Caco-2 (cell line): ENCODE measurements at places on chromosomes 1 and 21.

- H3K4me3 ChIP-seq = no peak overlapping the region
- H3K27me3 ChIP-seq = no peaks in the 10 kb centered on the region
- no peak for DNase-seq
- H3K4me1 ChIP-seq = no peaks in the 10 kb centered on the region
- no peaks in the 10 kb centered on the region for H3K36me3 ChIP-seq
Observed at GRCh38 chr1:107273515-107273914, 132.7 kb downstream of the NTNG1 start.

- peaks cover 20% of the 10 kb centered on the region for H3K4me1 ChIP-seq
- no peak overlapping the region for H3K4me3 ChIP-seq
- no peaks in the 10 kb centered on the region for H3K27me3 ChIP-seq
Observed at GRCh38 chr1:204266504-204267034, 52.8 kb upstream of the GOLT1A start.

DNA sequence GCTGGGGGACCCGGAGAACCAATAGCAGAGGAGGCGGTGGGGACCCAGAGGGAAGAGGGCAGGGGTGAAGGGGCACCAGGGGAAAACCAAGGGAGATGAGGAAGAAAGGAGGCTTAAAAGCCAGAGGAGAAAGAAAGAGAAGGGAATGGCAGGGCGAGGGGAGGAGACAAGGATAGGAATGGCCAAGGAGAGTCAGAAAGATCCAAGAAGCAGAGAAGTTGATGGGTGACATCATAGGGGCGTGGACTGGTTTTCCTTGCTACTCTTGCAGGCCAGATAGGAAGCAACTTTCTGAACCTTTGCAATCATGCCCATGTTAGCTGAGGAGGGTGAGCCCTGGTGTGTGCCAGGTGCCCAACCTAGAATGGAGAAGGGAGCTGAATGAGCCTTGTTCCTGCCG, 5.4 kb downstream of the NPR1 start:
- H3K36me3 ChIP-seq = no peaks in the 10 kb centered on the region
- H3K27me3 ChIP-seq = no peaks in the 10 kb centered on the region
- peaks cover 6% of the 10 kb centered on the region; the same call in 1 of the 2 replicates for H3K4me1 ChIP-seq
- DNase-seq = no peak
- H3K4me3 ChIP-seq = no peak overlapping the region

GRCh38 chr1:31444725-31445448, 31.9 kb downstream of the SERINC2 start:
- no peaks in the 10 kb centered on the region for H3K36me3 ChIP-seq
- H3K27me3 ChIP-seq = no peaks in the 10 kb centered on the region
- peaks cover 8% of the 10 kb centered on the region; the same call in 1 of the 2 replicates for H3K4me1 ChIP-seq
- peak; percentile 69 for DNase-seq
- no peak overlapping the region for H3K27ac ChIP-seq

DNA sequence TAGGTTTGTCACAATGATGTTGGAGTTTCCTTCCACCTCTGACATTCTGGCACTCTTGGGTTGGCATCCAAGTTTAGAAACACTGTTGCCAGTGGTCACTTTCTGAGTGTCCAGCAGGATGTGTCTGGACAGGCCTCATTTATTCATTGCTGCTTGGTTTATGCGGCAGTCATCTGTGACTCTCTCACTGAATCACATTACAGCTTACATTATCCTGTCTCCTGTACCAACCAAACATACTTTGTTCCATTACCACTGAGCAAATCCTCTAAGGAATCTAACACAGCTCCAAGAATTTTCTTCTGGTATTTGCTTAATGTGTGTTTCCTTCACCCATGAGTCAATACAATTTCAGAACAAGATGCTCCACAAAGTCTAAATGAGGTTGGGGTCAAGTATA, 19.9 kb downstream of the SGIP1 start:
- H3K4me3 ChIP-seq = no peak overlapping the region
- H3K27ac ChIP-seq = no peak overlapping the region
- no peaks in the 10 kb centered on the region for H3K27me3 ChIP-seq
- H3K36me3 ChIP-seq = no peaks in the 10 kb centered on the region
- no peak for DNase-seq

- H3K4me1 ChIP-seq = no peaks in the 10 kb centered on the region
- no peak for DNase-seq
- no peaks in the 10 kb centered on the region; the same call in none of the 2 replicates for H3K36me3 ChIP-seq
- no peak overlapping the region for H3K27ac ChIP-seq
- no peak overlapping the region for H3K4me3 ChIP-seq
Observed at GRCh38 chr1:150820730-150821512, 12.9 kb upstream of the CTSK start.

GRCh38 chr21:38527737-38528136, 29.5 kb upstream of the ERG start:
- H3K27me3 ChIP-seq = no peaks in the 10 kb centered on the region
- no peaks in the 10 kb centered on the region for H3K4me1 ChIP-seq
- H3K4me3 ChIP-seq = no peak overlapping the region
- DNase-seq = no peak
- H3K27ac ChIP-seq = no peak overlapping the region

DNA sequence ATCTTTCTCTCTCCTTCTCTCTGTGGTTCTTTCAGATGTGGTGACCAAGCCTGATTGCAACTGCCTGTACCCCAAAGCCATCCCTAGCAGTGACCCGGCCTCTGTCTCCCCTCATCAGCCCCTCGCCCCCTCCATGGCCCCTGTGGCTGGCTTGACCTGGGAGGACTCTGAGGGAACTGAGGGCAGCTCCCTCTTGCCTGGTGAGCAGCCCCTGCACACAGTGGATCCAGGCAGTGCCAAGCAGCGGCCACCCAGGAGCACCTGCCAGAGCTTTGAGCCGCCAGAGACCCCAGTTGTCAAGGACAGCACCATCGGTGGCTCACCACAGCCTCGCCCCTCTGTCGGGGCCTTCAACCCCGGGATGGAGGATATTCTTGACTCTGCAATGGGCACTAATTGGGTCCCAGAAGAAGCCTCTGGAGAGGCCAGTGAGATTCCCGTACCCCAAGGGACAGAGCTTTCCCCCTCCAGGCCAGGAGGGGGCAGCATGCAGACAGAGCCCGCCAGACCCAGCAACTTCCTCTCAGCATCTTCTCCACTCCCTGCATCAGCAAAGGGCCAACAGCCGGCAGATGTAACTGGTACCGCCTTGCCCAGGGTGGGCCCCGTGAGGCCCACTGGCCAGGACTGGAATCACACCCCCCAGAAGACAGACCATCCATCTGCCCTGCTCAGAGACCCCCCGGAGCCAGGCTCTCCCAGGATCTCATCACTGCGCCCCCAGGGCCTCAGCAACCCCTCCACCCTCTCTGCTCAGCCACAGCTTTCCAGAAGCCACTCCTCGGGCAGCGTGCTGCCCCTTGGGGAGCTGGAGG, 12.7 kb downstream of the CSF1 start:
- no peak overlapping the region for H3K27ac ChIP-seq
- DNase-seq = peak; percentile 49
- H3K36me3 ChIP-seq = no peaks in the 10 kb centered on the region
- H3K4me1 ChIP-seq = peaks cover under 1% of the 10 kb centered on the region; the same call in 1 of the 2 replicates
- no peak overlapping the region for H3K4me3 ChIP-seq

DNA sequence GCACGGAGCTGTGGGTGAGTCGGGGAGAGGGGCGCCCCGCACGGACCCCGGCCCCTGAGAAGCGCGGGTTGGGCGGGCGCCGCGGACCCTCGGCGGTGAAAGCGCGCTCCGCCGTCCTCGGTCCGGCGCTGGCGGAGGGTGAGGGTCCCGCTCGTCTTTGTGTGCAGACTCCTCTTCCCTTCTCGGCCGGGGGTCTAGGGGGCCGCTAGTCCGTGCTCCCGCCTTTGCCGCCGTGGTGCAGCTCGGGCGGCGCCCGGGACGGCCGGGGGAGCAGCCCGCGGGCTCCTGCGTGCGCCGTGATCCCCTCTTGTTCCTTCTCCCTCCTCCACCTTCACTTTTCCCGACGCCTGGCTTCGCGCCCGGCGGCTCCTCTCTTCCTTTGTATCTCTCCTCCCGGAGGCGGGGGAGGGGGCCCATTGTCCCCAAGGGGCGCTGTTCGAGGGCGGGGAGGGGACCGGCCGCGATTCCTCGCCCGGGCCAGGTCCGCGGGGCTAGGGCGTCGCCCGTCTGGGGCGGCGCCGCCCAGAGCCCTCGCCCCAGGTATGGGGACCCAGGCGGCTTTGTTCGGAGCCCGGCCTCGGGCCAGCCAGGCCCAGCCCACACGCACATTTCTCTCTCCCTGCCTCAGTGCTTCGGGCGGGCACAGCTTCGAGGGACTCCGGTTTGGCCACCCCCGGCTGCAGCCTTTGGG, 519 bp downstream of the FNBP1L start:
- peak; percentile 65 for DNase-seq
- peak overlapping the region; percentile 83 for H3K27ac ChIP-seq
- peak overlapping the region; percentile 81 for H3K4me3 ChIP-seq
- H3K4me1 ChIP-seq = peaks cover 4% of the 10 kb centered on the region

- peaks cover 16% of the 10 kb centered on the region for H3K4me1 ChIP-seq
- peak; percentile 69 for DNase-seq
- H3K4me3 ChIP-seq = 0 out of 2 replicates have a peak overlapping the region, but pooled peaks have one; percentile 16
- H3K27ac ChIP-seq = peak overlapping the region; percentile 85
- H3K27me3 ChIP-seq = no peaks in the 10 kb centered on the region
- no peaks in the 10 kb centered on the region for H3K36me3 ChIP-seq
Observed at GRCh38 chr1:24724345-24725208, 20.7 kb upstream of the CLIC4 start.

- H3K4me3 ChIP-seq = no peak overlapping the region
- no peaks in the 10 kb centered on the region for H3K27me3 ChIP-seq
- H3K27ac ChIP-seq = no peak overlapping the region
- no peaks in the 10 kb centered on the region for H3K36me3 ChIP-seq
- DNase-seq = no peak
Observed at GRCh38 chr21:30349572-30349971, 1.2 kb upstream of the KRTAP23-1 start.

- H3K4me1 ChIP-seq = no peaks in the 10 kb centered on the region
- DNase-seq = no peak
- H3K36me3 ChIP-seq = no peaks in the 10 kb centered on the region
- no peak overlapping the region for H3K4me3 ChIP-seq
- no peaks in the 10 kb centered on the region for H3K27me3 ChIP-seq
- H3K27ac ChIP-seq = no peak overlapping the region
Observed at GRCh38 chr1:42422737-42423136, 33.1 kb downstream of the ZMYND12 start.

DNA sequence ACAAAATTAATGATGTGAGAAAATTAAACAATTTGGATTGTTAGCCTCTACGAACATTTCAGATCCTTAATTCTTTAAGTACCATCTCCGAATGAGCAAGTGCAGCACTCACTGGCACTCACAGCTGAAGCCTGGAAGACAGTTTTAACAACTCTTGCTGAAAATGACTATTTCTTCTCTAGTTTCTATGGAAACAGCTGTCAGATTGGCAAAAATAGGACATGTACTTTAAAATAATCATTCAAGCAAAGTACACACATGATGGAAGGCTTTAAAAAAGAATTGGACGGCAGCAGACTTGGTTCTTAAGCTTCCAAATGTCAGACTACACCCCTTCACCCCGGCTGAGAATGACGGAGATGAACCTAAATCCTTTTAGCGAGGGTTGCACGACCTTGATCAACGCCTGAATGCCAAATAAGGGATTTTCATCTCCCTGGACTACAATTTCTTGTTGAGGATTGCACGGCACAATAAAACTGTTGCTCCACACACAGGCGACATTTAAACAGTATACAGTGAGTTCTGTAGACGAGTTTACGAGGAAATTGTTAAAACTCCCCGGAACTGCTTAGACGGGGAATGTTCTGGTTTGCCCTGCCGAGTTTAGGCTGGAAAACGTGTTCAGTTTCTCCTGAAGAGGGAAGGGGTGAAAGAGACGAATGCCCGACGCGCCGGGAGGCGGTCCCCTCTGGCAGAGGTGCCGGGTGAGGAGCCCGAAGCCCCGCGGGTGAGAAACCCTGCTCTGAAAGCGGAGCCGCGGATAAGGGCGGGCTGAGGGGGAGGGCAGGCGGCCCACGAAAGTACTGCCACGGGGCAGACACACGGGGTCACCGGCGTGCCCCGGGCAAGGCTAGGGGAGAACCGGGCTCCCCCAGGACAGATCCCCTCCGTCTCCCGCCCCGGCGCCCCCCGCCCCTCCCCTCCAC, 671 bp downstream of the OMA1 start:
- H3K4me3 ChIP-seq = peak overlapping the region; percentile 51
- H3K27me3 ChIP-seq = no peaks in the 10 kb centered on the region
- peak overlapping the region; percentile 81 for H3K27ac ChIP-seq
- H3K36me3 ChIP-seq = no peaks in the 10 kb centered on the region
- H3K4me1 ChIP-seq = no peaks in the 10 kb centered on the region

GRCh38 chr1:230242326-230242725, 175.3 kb downstream of the GALNT2 start:
- no peak overlapping the region for H3K4me3 ChIP-seq
- H3K36me3 ChIP-seq = no peaks in the 10 kb centered on the region; the same call in 1 of the 2 replicates
- DNase-seq = no peak
- no peak overlapping the region for H3K27ac ChIP-seq
- no peaks in the 10 kb centered on the region for H3K27me3 ChIP-seq
- peaks cover 3% of the 10 kb centered on the region for H3K4me1 ChIP-seq

DNA sequence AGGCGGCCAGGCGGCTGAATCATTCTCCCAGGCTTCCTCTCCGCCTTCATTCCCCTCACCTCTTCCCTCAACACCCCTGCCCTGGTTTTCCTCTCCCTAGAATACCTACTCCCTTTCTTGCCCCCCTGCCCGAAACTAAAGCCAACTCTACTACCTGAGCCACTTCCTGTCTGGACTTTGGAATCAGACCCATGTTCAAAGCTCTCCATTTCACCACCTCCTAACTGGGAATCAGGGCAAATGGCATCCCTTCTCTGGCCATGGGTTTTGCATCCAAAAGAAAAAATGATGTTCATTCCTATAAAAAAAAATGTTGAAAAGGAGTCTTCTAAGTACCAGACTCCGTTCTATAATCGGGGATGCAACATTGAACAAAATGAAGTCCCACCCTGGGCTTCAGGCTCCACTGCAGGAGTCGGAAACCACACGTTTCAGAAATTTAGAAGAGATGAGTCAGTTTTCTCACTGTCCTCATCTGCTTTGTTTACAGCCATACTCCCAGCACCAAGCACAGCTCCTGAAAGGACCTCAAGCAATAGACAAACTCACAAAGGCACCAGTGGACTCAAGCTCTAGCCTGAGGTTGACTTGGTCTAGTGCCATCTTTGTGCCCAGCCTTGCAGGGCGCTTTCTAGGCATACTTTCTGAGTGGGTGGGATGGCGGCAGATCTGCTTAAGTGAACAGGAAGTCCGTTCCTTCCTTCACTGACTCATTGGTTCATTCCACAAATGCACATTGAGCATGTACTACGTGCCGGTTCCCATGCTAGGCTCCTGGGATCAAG, 176.2 kb downstream of the IGSF21 start:
- H3K27me3 ChIP-seq = no peaks in the 10 kb centered on the region
- H3K4me3 ChIP-seq = no peak overlapping the region
- H3K36me3 ChIP-seq = no peaks in the 10 kb centered on the region
- no peaks in the 10 kb centered on the region for H3K4me1 ChIP-seq
